ENCODE measurements at places on chromosomes 2 and 18.
A peak's percentile ranks its signal among the peaks of the same experiment; 100 is the strongest.

DNA sequence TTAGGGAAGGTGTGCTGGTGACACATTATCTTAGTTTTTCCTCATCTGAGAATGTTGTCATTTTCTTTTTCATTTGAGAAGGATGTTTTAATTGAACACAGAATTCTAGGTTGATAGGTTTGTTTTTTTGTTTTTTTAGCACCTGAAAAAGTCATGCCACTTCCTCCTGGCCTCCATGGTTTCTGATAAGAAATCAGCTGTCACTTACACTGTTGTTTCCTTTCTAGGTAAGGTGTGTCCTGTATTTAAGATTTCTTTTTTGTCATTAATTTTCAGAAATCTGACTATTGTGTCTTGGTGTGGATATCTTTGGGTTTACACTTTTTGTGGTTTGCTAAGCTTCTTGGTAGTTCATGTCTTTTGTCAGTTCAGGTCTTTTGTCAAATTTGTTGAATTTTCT, 99.3 kb downstream of the ROCK1 start:
- DNase-seq: no peak

DNA sequence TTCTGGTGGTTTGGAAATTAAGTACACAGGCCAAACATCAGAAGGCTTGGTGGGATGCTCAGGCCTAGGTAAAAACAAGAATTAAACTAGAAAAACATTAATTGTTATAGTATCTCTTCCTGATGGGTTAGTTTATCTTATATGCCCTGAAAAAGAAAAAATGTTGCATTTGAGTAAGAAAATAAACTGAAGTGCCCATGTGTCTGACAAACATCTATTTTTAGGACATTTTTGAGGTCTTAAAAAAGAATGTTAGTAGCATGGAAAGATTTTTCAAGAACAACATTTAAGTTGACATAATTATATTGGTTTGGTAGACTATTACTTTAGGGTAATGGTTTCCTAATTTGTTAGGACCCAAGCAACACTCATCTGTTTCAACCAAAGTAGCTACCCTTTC, 140.1 kb upstream of the RND3 start:
- DNase-seq: no peak

DNA sequence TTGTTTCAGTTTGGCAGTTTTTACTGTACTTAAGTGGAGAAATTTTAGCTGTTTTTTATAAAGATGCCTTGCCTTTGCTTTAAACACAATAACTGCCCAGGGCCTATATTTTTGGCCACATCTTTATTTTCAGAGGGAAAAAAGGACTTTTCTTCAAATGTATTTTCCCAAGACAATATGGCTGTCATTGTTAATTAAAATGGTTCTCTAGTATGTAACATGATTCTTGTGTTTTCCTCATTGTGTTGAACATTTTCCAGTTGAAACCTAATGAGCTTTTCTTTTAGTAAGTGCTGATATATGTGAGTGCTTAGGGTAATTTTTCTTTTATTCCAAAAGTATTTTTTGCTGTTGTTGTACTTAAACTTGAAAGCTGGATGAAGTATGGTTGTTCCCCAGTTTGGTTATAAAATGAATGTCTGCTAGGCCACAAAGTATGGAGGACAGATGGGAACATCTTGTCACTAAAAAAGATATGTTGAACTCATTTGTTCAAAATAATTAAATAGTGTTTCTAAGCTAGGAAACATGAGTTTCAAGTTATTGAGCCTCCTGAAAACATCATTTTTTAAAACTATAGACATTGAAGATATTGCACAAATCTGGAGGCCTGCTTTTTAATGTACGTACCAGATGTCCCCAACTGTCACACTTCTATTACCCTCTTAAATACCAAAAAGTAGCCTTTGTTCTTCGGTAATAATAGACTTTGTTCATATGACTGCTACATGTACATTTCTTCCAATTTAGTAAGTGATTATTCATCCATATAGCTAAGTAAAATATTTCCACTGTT, 147.5 kb upstream of the DAPL1 start:
- DNase-seq: no peak

DNA sequence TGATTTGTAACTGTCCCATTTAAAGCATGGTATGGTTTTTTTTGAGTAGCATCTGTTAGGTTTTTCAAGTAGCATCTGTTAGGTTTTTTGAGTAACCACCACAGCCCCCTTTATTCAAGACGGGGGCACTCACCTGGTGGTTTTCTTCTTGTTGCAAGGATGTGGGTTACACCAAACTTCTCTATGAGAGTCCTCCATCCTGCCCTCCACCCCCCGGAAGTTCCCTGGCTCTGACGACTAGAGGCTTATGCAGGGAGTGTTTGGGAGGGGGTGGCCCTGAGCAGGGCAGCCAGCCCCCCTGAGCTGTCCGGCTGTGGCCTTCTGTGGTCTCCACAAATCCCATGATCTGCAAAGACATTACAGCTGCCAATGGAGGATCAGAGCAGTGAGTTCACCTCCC, 39.3 kb downstream of the MTCL1 start:
- no peak for DNase-seq

- peak; percentile 56 for DNase-seq
Observed at GRCh38 chr18:8654503-8655451, 45.5 kb downstream of the RAB12 start.

DNA sequence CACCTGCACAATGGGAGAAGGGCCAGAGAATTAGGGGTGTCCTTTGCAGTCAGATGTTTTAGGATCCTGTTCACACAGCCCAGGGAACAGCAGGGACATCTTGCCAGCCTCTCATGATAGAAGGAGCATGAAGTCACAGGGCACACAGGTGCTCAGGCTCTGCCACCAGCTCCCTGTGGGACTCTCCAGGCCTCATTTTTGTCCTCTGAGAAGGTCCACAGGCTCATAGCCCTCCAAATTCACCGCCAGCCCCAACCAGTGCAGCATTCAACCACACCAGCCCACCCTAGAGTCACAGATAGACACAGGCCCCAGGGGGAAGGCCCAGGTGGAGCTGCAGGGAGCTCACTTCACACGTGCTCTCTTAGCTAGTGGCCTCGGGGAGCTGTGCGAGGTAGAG, 391.7 kb downstream of the TNS1 start:
- DNase-seq: no peak

GRCh38 chr2:176171351-176172006, 14.4 kb downstream of the HOXD3 start:
- DNase-seq: no peak

DNA sequence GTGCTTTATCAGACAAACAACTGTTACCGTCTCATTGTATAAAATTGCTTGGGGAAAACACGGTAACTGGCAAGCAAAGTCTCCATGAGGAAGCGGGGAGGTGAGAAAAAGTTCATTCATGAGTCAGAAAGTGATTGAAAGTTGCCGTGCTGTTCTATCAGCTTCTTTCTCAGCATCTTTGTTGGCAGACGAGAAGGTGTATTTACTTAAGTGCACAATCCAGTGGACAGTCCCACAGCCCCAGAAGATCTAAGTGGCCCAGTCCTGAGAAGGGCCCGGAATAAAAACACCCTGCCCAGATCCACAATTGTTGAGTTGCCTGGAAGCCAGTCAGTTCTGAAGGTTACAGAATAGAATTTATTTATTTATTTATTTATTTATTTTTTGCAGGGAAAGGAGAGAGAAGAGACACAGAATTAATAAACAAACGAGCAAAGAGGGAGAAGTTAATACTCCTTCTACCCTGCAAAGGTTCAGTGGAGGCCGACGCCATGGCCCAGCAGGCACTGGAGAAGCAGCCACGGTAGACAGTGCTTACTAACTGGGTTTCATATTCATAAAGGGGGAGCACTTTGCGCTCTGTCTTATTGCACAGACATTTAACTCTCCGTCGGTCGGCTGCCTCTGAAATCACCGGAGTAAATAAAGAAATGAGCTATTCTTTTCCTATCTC, 676.0 kb upstream of the SALL3 start:
- DNase-seq: no peak

DNA sequence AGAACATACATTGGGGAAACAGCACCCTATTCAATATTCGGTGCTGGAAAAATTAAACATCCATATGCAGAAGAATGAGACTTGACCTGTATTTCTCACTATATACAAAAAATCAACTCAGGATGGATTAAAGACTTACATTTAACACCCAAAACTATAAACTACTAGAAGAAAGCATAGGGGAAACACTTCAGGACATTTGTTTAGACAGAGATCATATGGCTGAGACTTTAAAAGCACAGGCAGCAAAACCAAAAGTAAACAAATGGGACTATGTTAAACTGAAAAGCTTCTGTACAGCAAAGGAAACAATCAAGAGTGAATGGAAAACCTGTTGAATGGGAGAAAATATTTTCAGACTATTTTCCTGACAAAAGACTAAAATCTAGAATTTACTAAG, 1694.1 kb upstream of the CELF4 start:
- DNase-seq: no peak

DNA sequence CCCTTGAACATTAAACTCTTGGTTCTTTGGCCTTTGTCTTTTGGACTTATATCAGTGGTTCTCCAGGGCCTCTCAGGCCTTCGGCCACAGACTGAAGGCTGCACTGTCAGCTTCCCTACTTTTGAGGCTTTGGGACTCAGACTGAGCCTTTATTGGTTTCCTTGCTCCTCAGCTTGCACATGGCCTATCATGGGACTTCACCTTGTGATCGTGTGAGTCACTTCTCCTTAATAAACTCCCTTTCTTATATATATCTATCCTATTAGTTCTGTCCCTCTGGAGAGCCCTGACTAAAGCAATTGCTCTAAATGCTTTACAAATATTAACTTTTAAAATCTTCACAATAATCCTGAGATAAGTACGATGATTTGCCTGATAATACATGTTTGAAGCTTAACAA, 353.6 kb upstream of the TRIB2 start:
- no peak for DNase-seq

DNA sequence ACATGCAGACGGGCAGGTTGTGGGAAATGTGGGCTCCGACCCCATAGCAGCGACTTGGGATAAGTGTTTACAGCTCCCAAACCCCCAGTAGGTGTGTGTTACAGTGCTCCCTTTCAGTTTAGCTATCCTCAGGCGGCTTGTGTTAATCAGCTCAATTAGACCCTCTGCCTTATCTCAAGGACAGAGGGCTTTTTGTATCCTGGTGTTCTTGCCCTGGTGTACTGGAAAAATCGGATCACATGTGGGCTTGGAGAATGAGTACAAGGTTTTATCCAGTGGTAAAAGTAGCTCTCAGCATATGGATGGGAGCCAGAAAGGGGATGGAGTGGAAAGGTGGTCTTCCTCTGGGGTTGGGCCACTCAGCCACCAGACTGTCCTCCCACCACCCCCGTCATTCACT, 264.7 kb upstream of the SYT4 start:
- no peak for DNase-seq

DNA sequence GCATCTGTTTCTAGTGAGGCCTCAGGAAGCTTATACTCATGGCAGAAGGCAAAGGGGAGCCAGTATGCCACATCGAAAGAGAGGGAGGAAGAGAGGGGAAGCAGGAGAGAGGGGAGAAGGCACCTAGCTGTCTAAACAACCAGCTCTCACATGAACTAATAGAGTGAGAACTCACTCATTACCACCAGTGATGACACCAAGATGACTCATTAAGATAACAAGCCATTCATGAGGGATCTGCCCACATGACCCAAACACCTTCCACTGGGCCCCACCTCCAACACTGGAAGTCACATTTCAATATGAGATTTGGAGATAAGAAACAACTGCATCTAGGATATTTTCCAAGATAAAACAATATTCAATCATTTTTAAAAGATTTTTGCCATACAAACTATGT, 753.9 kb upstream of the ZEB2 start:
- DNase-seq: no peak

DNA sequence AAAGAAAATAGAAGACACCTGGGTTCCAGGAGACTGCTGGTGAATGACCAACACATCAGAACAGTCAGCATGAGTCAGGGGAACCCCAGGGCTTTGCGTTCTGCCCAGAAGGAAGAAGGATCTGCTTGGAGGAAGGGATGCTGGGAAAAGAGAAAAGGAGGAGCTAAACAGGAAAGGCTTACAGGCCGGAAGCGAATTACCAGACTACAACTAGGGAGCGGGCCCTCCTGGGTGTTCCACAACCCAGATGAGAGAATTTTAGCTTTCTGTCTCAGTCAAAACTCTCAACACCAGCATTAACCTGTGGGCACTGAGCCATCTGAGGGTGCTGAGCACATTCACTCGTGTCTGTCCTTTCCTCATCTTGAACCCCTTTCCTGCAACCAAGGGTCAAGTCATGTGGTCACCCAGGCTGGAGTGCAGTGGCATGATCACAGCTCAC, 19.2 kb downstream of the CDC42EP3 start:
- no peak for DNase-seq

GRCh38 chr2:20698916-20699613, 32.1 kb downstream of the GDF7 start:
- DNase-seq: no peak

- DNase-seq: no peak
Observed at GRCh38 chr2:238657132-238658053, 190.5 kb upstream of the TWIST2 start.

DNA sequence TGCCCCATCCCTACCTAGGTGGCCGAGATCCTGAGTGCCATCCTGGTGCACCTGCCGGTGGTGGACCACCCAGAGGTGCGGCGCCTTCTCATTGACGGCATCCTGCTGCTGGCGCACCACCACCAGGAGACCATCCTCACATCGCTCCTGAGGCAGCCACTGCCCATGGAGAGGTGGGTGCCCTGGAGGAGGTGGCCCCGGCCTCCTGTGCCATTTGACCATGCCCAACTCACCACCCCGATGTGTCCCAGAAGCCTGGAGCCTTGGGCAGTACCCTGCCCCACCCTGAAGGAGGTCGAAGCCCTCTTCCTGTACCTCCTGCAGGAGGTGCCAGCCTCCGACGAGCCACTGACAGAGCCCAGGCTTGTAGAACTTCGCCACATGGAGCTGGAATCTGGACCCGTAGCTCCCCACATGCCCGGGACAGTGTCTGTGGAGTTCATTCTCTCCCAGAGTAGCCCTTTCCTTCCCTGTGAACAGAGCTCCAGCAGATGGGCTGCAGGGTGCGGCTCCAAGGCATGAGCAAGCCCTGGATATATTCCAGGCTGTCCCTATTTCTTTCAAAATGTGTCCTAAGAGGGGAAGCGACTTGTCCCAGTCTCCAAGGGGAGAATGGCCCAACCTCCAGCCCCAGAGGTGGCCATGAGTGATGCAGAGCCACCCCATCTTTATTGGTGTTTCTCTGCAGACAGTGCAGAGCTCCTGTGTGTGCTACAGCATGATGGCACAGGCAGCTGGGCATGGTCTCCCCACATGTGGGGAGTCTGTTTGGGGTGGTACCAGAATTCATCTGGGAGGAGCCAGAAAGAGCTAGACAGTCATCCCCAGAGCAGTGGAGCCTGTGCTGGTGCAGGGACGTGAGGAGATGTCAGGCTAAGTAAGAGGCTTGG, 34.2 kb downstream of the HJURP start:
- DNase-seq: no peak

GRCh38 chr2:181715033-181715630, 34.8 kb upstream of the NEUROD1 start:
- peak; percentile 50 for DNase-seq

GRCh38 chr2:9756692-9757250, 86.5 kb upstream of the TAF1B start:
- no peak for DNase-seq

- no peak for DNase-seq
Observed at GRCh38 chr2:214311031-214311533, 99.8 kb upstream of the VWC2L start.

Data from K562 (cell line).